ENCODE measurements at places on chromosomes 16 and 17.

DNA sequence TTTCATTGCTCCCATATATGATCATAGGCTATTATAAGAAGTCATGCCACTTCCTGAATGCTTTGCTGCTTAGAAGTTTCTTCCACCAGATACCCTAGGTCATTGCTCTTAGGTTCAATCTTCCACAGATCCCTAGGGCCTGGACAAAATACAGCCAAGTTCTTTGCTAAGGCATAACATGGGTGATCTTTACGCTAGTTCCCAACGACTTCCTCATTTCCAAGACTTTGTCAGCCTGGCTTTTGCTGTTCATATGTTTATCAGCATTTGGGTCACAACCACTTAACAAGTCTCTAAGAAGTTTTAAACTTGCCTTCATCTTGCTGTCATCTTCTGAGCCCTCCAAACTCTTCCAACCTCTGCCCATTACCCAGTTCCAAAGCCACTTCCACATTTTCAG, 20.1 kb upstream of the DLX3 start:
- no peak for DNase-seq

GRCh38 chr16:20849589-20850390, 43.5 kb downstream of the REXO5 start:
- DNase-seq = peak; percentile 49

- DNase-seq = no peak
Measured at GRCh38 chr17:8474826-8475225, 39.1 kb downstream of the NDEL1 start.

- no peak for DNase-seq
Measured at GRCh38 chr17:3630781-3631180, 5.3 kb downstream of the SHPK start.

DNA sequence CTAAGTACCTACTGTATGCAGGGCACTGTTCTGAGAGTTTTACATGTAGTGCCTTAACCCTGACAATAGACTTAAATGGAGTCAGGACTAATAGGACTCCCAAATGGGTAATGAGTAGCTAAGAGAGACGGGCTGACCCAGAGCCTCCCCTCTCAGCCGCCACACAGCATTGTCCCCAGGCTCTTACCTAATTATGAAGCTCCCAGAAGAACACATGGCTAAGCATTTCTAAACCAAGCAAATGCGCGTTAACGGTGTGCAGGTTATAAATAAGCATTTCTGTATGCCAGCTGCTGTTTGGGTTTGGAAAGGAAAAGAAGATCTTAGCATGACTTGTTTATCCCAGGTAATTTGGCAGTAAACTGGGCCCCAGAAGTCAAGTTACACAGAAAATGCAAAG, 14.3 kb downstream of the KATNIP start:
- no peak for DNase-seq

- DNase-seq = no peak
Measured at GRCh38 chr17:57433452-57433851, 177.1 kb downstream of the MSI2 start.

All from activated naive CD4-positive, alpha-beta T cell (primary cell).